Testis (tissue), 5 donors: ENCODE measurements at places on chromosomes 5 and 9. TPM values are rescaled to one million over a fixed set of nuclear protein-coding genes. Genes with fewer than 3 reads are reported as not detected.

GRCh38 chr9:136051837-136052471, 43.1 kb downstream of the NACC2 start:
- peak; percentile 43 for DNase-seq

GRCh38 chr9:137007108-137007815, 10.9 kb upstream of the CLIC3 start:
- peak; percentile 68 for DNase-seq

- DNase-seq = no peak
Observed at GRCh38 chr5:119036101-119036762, 34.7 kb upstream of the DMXL1 start.

DNA sequence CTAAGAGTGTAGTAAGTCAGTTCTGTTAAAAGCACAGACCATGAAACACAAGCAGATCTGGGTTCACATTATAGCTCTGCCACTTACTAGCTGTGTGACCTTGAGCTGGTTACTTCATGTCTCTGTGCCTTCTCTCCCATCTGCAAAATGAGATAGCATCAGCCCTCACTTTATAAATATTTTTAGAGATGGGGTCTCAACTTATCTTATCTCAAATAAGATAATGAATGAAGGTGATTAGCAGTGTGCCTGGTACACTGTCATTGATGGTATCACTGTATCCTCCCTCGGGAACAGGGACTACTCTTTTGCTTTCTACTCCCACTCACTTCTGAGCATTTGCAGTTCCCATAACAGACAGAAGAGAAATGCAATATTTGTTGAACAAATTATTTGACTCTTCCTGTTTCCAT, 52.4 kb downstream of the GALNT10 start:
- DNase-seq = no peak

UBLCP1 gene
- total RNA-seq = 39.1 TPM

SLC6A19 gene
- total RNA-seq = 0.16 TPM

LCN15 gene
- total RNA-seq = 0.68 TPM

RELL2 gene
- 17.0 TPM for total RNA-seq
